Effector CD8-positive, alpha-beta T cell (primary cell): ENCODE measurements at places on chromosomes 13 and 19.
A peak's percentile ranks its signal among the peaks of the same experiment; 100 is the strongest.

- no peak for DNase-seq
These were observed 81.9 kb downstream of the RAB20 start for GRCh38 chr13:110479648-110480047.

GRCh38 chr19:16976446-16976845 lies 50.2 kb downstream of the CPAMD8 start:
- no peak for DNase-seq

GRCh38 chr13:87661471-87661870 lies 9.7 kb upstream of the SLITRK5 start:
- no peak for DNase-seq

GRCh38 chr13:50732712-50733111 lies 110.8 kb downstream of the DLEU7 start:
- no peak for DNase-seq

- DNase-seq, result no peak
These were observed 27.0 kb downstream of the SLC10A2 start for GRCh38 chr13:103039183-103039582.

GRCh38 chr13:49693191-49693733 lies 2.0 kb upstream of the EBPL start:
- DNase-seq, result no peak

DNA sequence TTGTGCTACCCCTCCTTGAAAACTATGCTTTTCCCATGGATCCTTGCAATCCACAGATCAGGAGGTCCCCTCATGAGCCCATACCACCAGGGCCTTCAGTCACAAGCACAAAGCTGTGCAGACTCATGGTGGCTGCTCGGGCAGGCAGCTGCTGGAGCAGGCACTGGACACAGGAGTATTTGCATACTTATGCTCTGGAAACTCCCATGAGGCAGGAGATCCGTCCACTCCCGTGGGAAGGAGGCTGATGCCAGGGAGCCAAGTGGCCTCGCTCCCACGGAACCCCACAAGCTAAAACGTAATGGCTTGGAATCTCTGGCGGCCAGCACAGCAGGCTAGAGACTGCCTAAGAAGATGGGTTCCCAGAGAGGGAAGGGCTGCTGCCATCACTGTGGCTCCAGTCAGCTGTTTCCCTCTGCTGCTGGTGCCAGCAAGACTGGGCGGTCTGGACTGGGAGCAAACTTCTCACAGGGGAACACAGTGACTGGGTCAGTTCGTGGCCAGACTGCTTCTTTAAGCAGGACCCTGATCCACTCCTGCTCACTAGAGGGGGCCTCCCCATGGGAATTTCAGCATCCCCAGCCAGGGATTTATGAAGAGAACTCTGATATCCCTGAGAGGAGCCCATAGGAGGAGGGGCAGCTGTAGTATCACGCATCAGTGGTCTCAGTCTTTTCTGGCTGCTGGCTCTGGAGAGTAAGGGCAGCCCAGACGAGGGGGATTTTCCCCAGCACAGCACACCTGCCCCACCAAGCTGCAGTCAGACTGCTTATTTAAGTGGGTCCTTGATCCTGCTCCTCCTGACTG lies 370.3 kb upstream of the ATXN8OS start:
- DNase-seq, result no peak

DNA sequence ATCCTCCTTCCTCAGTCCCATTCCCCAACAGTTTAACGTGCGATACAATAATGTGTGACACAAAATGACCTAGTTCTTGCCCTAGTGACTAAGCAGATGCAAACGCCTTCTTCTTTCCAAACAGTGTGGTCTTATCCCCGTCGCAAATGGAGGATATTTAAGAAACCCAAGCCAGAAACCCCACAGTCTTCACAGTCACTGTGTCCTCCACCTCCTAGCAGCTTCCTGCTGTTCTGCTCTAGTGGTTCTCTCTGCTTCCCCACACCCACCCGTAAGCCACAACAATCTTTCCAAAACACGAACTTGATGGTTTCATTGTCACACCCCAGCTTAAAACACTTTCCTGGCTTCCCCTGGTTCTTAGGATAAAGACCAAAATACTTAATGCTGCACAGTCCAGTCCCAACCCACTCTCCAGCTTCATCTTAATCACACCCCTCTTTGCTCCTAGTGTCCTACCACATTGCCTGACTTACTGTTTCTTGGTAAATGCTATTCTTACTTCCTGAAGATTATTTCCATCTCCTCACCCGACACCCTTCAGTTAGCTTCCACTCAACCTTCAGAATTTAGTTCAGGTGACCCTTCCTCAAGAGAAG lies 32.3 kb downstream of the ITM2B start:
- no peak for DNase-seq

DNA sequence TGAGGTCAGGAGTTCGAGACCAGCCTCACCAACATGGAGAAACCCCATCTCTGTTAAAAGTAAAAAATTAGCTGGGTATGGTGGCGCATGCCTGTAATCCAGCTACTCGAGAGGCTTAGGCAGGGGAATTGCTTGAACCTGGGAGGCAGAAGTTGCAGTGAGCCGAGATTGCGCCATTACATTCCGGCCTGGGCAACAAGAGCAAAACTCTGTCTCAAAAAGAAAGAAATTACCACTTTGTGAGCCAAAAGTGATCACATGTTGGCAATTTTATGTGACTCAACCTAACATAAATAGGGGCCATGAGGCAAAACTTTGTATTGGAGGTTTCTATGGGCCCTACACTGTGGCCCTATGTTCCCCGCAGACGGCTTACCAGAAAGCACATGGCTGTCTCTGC lies 72.2 kb downstream of the MAP4K1 start:
- DNase-seq, result no peak

DNA sequence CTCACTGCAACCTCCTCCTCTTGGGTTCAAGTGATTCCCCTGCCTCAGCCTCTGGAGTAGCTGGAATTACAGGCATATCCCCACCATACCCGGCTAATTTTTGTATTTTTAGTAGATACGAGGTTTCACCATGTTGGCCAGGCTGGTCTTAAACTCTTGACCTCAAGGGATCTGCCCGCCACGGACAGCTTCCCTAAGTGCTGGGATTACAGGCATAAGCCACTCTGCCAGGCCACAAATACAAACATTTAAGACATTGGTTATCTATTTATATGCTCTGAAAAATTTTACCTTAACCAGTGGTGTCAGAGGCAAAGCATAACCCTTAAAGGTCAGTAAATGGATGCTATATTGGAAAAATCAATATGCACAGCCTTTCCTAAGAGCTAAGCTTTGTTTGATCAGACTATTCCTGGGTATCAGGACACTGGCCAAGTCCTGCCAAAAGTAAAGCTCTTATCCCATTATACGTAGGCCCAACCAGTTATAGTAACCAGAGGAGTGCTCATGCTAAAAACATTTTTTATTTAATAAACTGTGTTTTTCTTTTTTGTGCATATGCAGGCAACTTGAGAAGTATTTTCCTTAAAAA lies 56.4 kb upstream of the STARD13 start:
- no peak for DNase-seq

GRCh38 chr19:29771708-29772414 lies 39.9 kb upstream of the CCNE1 start:
- peak; percentile 2 for DNase-seq

DNA sequence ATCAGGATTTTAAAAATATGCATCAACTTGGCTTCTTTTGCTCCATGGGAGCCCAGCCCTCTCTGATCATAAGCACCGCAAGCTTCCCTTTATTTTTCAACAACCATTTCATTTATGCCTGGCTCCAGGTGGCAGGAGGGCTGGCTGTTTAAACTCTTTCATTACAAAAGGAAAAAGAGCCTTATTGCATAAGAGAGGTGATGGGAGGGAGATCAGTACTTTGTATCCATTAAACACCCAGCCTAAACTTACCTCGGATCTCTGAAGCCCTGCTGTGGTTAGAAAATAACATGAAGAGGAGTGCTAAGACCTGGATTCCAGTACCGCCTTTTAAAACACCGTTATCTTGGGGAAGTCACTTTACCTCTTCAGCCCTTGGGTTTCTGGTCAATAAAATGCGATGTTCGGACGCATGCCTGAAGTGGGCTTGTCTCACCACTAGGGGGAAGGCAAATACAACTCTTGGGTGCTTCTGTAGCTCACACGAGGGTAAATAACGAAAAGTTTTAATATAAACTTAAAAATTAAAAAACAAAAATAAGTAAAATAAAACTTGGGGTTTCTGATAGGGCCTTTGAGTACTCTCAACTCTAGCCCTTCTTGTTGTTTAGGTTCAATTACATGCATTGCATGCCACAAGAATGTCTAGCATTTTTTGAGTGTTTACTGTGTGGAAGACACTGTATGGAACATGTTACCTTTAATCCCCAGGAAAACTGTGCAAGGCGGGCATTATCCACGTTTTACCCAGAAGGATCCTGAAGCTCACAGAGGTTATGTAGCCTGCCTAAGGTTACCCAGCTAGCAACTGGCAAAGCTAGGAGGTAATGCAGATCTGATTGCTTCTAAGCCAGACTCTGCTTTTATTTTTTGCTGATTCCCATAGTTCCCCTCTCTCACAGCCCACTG lies 240.3 kb downstream of the LMO7 start:
- DNase-seq, result peak; percentile 23

GRCh38 chr13:38900188-38900587 lies 90.4 kb downstream of the STOML3 start:
- no peak for DNase-seq

GRCh38 chr13:104318121-104318520 lies 1251.9 kb upstream of the SLC10A2 start:
- no peak for DNase-seq
